ENCODE measurements at places on chromosomes 13 and 19. TPM values are rescaled to one million over a fixed set of nuclear protein-coding genes. Genes with fewer than 3 reads are reported as not detected.

The NKPD1 gene
- 0.26 TPM for total RNA-seq

The KRTDAP gene
- total RNA-seq, result not detected

The SH2D3A gene
- total RNA-seq, result not detected

The PRSS57 gene
- not detected for total RNA-seq

The CCDC8 gene
- total RNA-seq, result 20.0 TPM

The CACNA1A gene
- 30.2 TPM for total RNA-seq

The CFAP97D2 gene
- not detected for total RNA-seq

The URAD gene
- not detected for total RNA-seq

The CEACAM7 gene
- total RNA-seq, result not detected

The GGN gene
- 0.86 TPM for total RNA-seq

The PRKCSH gene
- 455 TPM for total RNA-seq

The SHKBP1 gene
- total RNA-seq, result 31.1 TPM

The S1PR2 gene
- 11.9 TPM for total RNA-seq

The VSIG10L gene
- total RNA-seq, result 1.2 TPM

The FCAR gene
- not detected for total RNA-seq

The ZNF382 gene
- 9.6 TPM for total RNA-seq

The WDR87 gene
- not detected for total RNA-seq

The EDNRB gene
- total RNA-seq, result 0.17 TPM

The CD33 gene
- not detected for total RNA-seq

The ZNF486 gene
- 3.6 TPM for total RNA-seq

The KL gene
- total RNA-seq, result 0.20 TPM

The KLK8 gene
- total RNA-seq, result not detected

The PPP2R1A gene
- 278 TPM for total RNA-seq

The HSH2D gene
- not detected for total RNA-seq

The MPHOSPH8 gene
- total RNA-seq, result 23.2 TPM

The MVB12A gene
- total RNA-seq, result 36.6 TPM

The TMPRSS9 gene
- total RNA-seq, result not detected

The ANKRD24 gene
- total RNA-seq, result 2.5 TPM

The IQCN gene
- total RNA-seq, result 0.33 TPM

The ZNF677 gene
- 14.8 TPM for total RNA-seq

The B3GNT3 gene
- not detected for total RNA-seq

The PPP1R13L gene
- total RNA-seq, result 13.9 TPM

The TNFSF9 gene
- total RNA-seq, result 0.99 TPM

The NR2F6 gene
- 41.2 TPM for total RNA-seq

The SLITRK1 gene
- not detected for total RNA-seq

The RHPN2 gene
- total RNA-seq, result 4.3 TPM

The CLC gene
- total RNA-seq, result not detected

The KIR2DL4 gene
- not detected for total RNA-seq

The S1PR4 gene
- not detected for total RNA-seq

The ZNF681 gene
- total RNA-seq, result 0.43 TPM

The DHDH gene
- 0.17 TPM for total RNA-seq

The ZNF229 gene
- 11.6 TPM for total RNA-seq

The ZSWIM4 gene
- total RNA-seq, result 19.4 TPM

The MZF1 gene
- 20.5 TPM for total RNA-seq

The ZNF470 gene
- 8.5 TPM for total RNA-seq

The SYDE1 gene
- total RNA-seq, result 42.7 TPM

The CGB2 gene
- total RNA-seq, result not detected

The KLK7 gene
- 0.13 TPM for total RNA-seq

The TMEM150B gene
- total RNA-seq, result not detected

The GGACT gene
- total RNA-seq, result 3.4 TPM

The NXNL1 gene
- total RNA-seq, result not detected

The C19orf81 gene
- not detected for total RNA-seq

The PRR19 gene
- total RNA-seq, result 0.23 TPM

The SLC25A42 gene
- total RNA-seq, result 7.6 TPM

The NAPSA gene
- total RNA-seq, result 0.36 TPM
